ENCODE measurements at places on chromosomes 1 and 21.

- DNase-seq = no peak
Observed at GRCh38 chr1:238485912-238486209, 595.1 kb upstream of the ZP4 start.

- DNase-seq = no peak
Observed at GRCh38 chr21:39788383-39788782, 43.4 kb downstream of the IGSF5 start.

DNA sequence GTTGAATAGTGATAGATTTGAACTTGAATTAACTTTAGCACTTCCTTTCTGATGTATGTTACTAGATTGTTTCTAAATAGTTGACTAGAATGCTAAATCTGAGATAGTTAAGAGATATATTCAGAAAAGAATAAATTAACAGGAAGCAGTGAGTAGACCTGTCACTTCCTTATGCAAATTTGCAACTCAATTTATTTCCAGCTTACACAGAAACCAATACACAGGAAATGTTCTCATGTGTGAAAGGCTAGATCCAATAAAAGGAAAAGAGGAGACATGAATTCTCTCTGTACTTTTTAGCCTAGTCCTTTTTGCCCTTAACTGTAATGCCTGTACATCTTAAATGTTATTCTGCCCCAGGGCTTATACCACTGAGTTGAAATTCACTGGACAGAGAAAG, 522.3 kb downstream of the COL11A1 start:
- no peak for DNase-seq

GRCh38 chr1:169484683-169485430, 887 bp downstream of the SLC19A2 start:
- DNase-seq = no peak

- DNase-seq = no peak
Observed at GRCh38 chr1:71944006-71944405, 338.3 kb downstream of the NEGR1 start.

DNA sequence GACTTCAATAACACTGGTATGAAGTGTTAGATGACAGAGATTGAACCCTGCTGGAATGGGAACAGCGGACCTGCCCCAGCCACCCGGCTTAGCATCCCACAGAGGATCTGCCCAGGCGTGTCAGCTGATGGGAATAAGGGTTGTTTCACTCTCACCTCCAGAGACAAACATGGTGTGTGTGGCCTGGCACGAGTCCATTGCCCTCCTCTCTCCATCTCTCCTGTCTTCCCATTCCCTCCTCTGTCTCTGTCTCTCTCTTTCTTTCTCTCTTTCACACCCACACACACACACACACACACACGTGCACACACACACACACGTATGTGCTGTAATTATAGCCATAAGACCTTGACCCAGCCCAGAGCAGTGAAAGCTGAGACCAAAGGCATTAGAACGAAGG, 200.2 kb downstream of the HIVEP3 start:
- no peak for DNase-seq

- no peak for DNase-seq
Observed at GRCh38 chr1:205067031-205067430, 17.2 kb downstream of the TMEM81 start.

DNA sequence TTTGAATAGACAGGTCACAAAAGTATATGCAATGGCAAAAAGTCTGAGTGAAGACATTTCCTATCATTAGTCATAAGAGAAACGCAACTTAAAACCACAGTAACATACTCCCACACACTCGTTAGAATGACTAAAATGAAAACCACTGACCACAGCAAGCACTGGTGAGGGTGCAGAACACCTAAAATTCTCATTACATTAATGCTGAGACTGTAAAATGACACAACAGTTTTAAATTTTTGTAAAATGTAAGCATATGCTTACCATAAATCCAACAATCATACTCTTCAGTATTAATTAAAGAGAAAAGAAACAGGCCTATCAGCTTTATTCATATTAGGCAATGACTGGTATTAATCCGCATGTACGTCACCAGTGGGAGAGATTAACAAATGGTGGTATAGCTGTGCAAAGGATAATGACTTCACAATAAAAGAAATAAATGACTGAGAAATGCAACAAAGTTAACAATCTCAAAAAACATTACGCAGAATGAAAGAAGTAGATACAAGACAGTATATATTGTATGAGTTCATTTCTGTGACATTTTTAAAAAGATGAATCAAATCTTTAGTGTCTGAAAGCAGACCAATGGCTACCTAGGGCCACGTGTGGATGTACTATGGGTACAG, 253.5 kb downstream of the AKT3 start:
- DNase-seq = no peak

DNA sequence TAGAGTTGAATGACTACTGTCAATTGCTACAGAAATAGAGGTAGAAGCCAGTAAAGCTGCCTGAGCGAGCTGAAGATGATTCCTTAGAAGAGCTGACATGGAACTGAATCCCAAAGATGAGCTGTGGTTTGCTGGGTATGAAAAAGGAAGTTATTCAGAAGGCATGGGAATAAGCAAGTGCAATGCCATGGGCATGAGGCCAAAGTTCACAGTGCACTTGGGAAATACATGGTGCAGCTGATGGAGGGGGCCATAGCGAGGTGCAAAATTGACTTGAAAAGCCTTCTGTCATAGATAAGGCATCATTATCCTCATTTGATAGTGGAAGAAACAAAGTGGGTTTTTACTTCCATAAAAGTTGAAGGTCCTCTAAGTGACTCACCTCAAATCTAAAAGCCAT, 88.6 kb downstream of the NEK7 start:
- no peak for DNase-seq

- DNase-seq = no peak
Observed at GRCh38 chr1:46605232-46605631, 1.2 kb upstream of the MKNK1 start.

DNA sequence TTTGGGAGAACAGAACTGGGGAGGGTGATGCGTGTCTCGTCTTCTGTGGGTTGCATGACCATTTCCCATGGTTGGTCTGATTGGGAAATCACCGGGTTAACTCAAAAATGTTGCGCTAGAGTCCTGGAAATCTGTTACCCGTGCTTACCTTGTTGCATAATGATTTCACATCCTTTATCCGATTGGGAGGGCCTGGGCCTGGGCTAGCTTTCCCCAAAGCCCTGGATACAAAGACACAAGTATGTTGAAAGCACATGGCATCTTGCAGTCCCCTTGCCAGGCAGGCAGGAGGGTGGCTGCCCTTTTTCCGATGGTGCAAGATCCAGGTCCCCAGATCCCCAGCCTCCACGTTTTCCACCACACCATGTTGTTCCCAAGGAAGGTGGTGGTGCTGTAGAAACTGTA, 582 bp downstream of the TRPM2 start:
- DNase-seq = no peak
